ENCODE measurements at places on chromosomes 5 and 9.

GRCh38 chr9:35114840-35115628 is 628 bp downstream of the ATOSB start:
- no peak for DNase-seq

GRCh38 chr5:177097016-177097985 is 10.6 kb downstream of the FGFR4 start:
- no peak for DNase-seq

GRCh38 chr5:149895416-149896345 is 48.9 kb downstream of the PDE6A start:
- DNase-seq = no peak

DNA sequence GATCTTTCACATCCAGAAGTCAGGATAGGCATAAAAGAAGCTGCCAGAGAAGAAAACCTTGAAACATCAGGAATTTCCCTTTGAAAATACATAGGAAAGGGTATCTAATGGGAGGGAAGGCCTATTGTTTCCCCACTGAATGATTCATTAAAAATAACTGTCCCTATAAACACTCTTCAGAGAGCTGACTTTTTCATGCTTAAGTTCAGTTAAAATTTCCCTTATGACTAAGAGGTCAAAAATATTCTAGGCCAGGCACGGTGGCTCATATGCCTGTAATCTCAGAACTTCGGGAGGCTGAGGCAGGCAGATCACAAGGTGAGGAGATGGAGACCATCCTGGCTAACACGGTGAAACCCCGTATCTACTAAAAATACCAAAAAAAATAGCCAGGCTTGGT is 499.5 kb downstream of the ENC1 start:
- no peak for DNase-seq

GRCh38 chr5:64759960-64760660 is 8.4 kb downstream of the SREK1IP1 start:
- DNase-seq = no peak

DNA sequence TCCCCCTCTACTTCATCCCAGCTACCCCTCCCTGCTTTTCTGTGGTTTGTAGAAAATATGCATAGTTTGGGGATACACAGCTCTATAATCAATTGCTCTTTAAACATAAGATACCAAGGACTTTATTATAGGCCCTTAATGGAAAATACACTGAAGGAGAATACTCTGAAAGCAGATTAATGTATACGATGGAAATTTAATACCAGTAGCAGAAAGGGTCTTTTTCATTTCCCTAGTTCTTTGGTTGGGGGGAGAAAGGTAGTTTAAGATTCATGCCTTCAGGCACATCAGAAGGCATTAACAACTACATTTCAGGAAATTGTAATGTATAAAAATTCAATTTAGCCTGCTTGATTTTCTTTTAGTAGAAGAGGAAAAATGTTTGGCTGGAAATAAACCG is 452.9 kb upstream of the ZNF608 start:
- DNase-seq = no peak

GRCh38 chr5:1008451-1009358 is at the start of gene NKD2:
NKD2 (plus strand) TSS chr5:1008802; CDS start chr5:1009058, 256 bp downstream.
- DNase-seq = peak; percentile 90

DNA sequence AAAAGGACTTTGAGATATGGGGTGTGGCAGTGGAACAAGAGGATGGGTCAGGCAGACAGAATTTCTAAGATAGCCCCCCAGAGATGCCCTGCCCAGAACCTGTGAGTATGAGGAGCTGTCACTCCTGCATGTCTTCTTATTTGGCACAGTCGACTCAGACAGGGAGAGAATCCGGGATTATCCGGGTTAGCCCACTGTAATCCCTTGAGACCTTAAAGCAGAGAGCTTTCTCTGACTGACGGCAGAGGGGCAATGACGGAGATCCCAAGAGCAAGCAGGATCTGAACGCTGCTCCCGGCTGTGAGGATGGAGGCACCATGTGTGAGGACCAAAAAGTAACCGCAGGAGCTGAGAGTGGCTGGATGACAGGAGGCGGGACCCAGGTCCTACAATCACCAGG is 8.8 kb upstream of the NHP2 start:
- DNase-seq = no peak

DNA sequence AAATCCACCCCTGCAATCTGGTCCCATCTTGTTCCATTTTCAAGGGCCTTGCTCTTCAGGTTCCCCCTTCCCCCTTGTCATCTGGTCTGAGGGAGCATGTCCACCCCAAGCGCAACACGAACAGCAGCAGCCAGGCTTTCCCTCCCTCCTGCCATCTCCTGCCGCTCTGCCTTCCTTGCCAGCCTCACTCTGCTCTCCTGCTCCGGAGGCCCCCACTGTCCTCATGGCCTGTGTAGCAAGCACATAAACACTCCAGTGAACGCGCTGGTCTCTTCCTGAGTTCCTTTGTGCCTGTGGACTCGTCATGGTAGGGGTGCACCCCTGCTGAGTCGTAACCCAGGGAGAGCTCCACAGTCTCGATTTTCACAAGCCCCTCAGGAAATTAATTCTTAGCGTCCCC is 29.9 kb downstream of the TENT4A start:
- DNase-seq = no peak

GRCh38 chr9:114163517-114163951 is 8.2 kb downstream of the COL27A1 start:
- DNase-seq = no peak

- DNase-seq = no peak
Observed at GRCh38 chr9:28956116-28956880, 1383.0 kb upstream of the C9orf72 start.

- no peak for DNase-seq
Observed at GRCh38 chr9:132698989-132699388, 28.7 kb downstream of the GTF3C4 start.

- no peak for DNase-seq
Observed at GRCh38 chr5:132183723-132184122, 43.9 kb downstream of the P4HA2 start.

GRCh38 chr5:175741556-175741955 is 83.7 kb downstream of the HRH2 start:
- no peak for DNase-seq

DNA sequence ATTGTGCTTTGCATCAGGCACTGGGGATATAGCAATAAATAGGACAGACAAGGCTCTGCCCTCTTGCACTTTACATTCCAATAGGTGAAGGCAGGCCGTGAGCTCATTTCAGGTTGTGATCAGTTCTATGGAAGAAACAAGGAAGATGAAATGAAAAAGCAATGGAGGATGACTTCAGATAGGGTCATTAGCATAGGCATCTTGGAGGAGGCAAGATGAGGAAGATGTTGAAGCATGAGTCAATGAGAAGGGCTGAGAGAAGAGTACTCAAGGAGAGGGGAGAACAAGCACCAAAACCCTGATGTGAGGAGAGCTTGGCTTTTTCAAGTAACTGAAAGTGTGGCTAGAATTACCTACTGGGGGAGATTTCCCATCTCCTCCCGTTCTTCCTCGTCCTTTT is 5.0 kb upstream of the SPARC start:
- DNase-seq = no peak

DNA sequence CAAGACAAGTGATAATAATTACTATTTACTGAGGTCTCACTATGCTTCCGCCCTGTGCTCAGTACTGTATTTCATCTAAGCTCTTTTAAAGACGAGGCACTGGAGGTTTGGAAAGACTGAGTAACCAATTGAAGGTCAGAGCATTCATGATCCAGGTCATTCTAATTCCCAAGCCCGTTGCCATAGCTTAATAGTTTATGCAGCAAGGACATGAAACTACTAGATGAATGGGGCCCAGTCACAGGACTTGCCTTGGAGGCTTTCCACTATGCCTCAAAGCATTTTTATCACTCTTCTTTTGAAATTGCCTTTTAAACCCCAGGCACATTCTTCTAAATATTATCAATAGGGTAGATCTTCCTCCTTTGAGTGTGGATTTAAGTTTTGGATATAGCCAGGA is 17.2 kb upstream of the NFIB start:
- DNase-seq = no peak
